ENCODE measurements at places on chromosomes 13 and 19.

- DNase-seq: no peak
These were observed 4.2 kb downstream of the ADPRHL1 start for GRCh38 chr13:113448885-113449692.

DNA sequence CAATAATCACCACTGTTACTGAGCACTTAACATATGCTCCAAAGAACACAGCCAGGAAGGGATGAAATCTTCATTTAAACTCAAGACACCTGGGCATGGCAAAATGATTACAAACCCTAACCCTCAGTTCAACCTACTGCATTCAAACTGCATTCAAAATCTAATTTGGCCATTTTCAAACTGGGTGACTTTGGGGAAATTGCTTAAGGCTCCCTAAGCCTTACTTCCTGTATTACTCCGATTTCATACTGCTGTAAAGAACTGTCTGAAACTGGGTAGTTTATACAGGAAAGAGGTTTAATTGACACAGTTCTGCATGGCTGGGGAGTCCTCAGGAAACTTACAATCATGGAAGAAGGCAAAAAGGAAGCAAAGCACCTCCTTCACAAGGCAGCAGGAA, 50.4 kb downstream of the CBY2 start:
- no peak for DNase-seq

- peak; percentile 15 for DNase-seq
These were observed 68.1 kb downstream of the GNG7 start for GRCh38 chr19:2634228-2634951.

GRCh38 chr13:31045286-31046081, 113.0 kb downstream of the TEX26 start:
- DNase-seq: no peak

DNA sequence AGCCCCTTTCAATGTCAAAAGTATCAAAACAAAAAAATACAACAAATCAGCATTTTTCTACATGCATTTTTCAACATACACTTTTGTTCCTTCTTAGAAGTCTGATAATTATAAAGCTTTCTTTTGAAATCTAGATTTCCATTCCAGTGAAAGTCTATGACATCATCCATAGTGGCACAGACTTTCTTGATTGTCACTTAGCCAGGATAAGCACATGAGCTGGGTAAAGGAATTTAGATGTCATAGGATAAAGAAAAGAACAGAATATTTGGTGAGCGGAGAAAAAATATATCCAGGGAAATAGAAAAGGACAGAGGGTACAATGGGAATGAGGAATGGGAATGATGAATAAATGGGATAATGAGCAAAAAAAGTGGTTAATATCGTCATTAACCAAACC, 15.1 kb upstream of the TRPC4 start:
- no peak for DNase-seq

- DNase-seq: no peak
These were observed 2.5 kb downstream of the RPS9 start for GRCh38 chr19:54203151-54203611.

DNA sequence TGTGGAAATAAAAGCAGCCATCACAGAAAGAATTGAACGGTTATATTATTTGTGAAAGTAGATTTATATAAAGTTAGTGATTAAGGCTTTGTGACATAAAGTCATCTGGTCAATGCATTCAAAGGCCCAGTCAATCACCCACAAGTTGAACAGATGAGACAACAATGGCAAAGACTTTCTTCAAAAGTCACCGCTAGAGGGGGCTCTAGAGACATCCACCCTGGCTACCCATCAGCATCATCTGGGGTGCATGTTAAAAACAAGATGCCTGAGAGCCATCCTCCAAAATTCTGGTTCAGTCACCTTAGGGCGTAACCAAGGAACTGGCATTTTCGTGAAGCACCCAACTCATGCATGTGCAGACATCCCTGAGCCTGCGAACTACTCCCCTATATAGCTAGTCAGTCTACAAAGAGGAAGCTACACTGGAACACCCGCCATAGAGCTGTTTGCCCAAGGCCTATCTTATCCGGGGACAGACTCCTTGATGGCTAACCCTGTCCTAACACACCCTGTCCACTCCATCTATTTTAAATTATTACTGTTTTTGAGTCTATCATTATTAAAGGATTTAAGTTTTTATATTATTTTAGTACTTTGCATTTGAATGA, 970.5 kb downstream of the UQCRFS1 start:
- DNase-seq: peak; percentile 9

- DNase-seq: no peak
These were observed 10.8 kb downstream of the GPR183 start for GRCh38 chr13:99296398-99296797.

DNA sequence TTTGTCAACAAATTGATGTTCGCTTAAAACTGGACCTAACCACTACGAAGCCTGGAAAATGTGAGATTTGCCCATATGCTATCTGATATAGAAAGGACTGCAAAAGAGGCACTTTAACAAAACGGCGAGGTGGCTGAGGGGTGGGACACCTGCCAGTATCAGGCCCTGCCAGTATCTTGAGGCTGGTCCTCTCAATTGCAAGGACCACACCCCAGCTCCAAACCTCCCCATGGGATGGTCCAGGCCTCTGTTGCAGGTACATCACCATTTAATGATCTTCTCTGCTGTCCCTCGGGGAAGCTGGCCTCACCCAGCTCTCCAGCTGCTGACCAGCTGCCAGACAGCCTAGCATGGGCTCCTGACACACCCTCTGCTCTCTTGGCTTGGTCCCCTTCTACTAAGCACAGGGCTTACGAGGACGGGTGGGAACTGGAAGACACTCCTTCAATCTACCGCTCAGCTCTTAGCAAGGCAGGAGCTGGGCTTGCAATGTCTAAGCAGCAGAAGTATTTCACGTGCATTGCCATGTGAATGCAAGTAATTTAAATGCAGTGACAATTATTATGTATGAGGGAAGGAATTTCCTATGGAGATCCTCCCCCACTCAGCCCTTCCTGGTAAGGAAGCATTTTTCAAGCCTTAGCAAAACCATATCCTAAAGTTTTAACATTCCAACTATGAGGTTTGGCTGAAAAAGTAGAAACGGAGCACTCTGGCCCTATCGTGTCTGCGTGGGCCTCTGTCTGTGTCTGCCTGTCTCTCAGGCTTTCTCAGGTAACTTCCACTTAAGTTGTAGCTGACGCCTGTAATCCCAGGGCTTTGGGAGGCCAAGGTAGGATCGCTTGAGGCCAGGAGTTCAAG, 63.9 kb downstream of the LATS2 start:
- no peak for DNase-seq

GRCh38 chr19:47421844-47422395, 2.6 kb upstream of the MEIS3 start:
- DNase-seq: no peak

- no peak for DNase-seq
These were observed 37.0 kb downstream of the SUGP2 start for GRCh38 chr19:18996351-18996750.

- no peak for DNase-seq
These were observed 5.6 kb downstream of the PLEKHA4 start for GRCh38 chr19:48862827-48863226.

DNA sequence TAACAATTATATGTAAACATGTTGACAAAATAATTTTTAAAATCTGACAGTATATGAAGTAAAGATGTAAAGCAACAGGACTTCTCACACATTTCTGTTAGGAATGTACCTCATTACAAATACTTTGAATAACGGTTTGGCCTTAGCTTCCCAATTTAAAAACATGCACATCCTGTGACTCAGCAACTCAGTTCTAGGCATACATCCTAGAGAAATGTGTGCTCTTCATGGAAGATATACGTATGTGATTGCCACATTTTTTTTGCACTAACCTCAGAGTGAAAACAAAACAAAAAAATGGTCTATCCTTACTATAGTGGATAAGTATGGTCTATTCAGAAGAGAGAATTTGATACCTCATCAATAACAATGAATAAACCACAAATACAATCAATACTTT, 314.6 kb downstream of the LIG4 start:
- DNase-seq: no peak

DNA sequence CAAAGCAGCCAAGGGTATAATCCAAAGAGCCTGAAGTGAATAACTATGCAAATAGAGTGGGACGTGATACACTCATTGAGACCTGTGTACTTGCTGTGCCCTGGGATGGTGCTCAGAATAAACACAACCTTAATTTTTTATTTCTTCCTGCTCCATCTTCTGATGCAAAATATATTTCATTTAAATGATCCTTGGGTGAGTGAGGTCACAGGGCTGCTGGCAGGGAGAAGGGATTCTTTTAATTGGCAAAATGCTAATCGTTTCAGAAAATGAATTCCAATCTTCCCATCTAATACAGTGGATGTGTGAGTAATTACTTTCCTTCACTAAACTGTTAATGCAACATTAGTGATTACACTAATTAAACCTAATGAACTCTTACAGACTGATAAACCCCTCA, 63.5 kb downstream of the SIAH3 start:
- no peak for DNase-seq

DNA sequence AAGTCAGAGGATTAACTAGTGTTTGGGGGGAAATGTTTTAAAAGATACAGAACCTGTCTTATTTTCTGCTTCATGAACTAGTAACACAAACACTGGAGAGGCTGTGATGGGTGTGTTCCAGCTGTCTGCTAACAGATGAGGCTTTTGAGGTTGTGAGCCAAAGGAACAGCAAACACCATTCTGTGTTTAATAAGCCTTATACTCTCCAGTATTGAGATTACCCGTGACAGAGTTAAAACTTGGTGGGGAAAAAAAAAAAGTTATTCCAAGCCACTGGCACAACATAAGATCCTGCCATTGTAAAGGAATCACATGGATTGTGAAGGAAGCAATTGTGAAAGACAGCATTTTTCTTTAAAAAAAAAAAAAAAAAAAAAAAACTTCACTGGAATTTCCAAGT, 48.4 kb downstream of the KCTD12 start:
- no peak for DNase-seq

DNA sequence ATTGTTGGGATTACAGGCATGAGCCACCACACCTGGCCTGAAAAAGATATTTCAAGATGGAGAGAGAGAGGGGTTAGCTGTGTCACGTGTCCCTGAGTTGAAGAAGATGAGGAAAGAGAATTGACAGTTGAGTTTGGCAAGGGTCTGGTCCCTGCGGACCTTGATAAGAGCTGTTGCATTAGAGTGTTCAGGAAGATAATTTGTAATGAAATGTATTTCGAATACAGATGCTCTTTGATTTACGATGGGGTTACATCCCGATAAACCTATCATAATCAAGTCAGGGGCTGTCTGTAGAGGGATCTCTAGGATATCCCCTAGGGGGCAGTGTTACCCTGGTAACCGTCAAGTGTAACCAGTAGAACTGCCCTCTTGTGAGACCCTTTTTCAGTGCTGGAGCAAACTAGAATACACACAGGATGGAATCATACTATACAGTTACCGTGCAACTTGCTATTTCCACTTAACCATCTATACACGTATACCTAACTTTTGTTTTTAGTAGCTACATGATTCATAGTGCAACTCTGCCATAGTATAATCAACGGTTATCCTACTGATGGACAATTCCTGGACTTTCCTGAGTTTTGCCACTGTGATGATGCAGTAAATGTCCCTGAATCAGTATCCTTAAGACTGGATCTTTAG, 1.5 kb upstream of the ELOF1 start:
- DNase-seq: no peak

DNA sequence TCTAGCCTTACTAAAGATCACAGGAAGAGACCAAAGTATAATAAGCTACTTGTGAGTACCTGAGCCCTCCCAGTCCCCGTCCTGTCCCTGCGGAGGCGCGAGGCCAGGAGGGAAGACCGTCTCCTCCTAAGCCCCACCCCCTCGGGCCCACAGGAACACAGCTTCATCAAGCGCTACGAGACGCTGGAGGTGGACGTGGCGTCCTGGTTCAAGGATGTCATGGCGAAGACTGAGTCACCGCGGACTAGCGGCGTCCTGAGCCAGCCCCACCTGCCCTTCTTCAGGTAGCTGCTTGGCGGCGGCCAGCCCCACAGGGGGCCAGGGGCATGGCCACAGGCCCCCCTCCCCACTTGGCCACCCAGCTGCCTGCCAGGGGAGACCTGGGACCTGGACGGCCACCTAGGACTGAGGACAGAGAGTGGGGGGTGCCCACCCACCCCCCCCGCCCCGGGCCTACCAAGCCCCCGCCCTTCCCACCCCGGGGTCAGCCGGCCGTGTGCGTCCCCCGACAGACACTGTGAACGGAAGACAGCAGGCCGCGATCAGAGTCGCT, 2.4 kb upstream of the TGFBR3L start:
- DNase-seq: no peak

DNA sequence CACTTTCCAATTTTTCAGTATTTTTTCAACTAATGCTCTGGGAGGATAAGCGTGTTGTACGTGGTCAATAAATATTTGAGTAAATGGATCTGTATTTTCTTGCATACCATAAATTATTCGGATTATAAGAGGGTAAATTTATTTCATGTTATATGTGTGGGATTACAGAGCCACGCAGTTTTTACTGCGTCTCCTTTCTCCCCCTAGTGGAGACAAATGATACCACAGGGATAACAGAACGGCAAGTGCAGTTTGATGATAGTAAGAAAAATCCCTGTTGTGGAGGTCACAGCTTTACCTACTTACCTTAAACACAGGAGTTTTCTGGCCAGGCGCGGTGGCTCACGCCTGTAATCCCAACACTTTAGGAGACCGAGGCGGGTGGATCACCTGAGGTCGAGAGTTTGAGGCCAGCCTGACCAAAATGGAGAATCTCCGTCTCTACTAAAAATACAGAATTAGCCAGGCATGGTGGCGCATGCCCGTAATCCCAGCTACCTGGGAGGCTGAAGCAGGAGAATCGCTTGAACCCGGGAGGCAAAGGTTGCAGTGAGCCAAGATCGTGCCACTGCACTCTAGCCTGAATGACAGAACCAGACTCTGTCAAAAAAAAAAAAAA, 16.8 kb downstream of the MBD3L2B start:
- no peak for DNase-seq

DNA sequence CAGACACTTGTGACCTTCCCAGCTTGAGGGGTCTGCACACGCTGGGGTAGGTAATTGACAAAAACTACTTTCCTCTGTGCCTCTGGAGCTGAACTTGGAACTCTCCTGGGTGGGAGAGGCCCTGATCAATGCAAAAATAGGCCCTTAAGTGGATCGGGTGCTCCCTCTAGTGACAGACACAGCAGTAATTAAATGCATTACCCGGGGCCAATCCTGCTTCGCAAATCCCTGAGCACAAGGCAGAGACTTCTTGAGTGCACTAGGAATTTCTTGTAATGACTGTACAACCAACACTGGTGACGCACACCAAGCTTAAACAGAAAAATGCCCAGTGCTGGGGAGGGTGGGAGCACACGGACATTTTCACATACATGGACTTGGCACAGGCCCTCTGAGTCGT, 10.6 kb upstream of the UBE2S start:
- DNase-seq: no peak

GRCh38 chr19:35828692-35829301, 16.2 kb upstream of the PRODH2 start:
- peak; percentile 12 for DNase-seq
